ENCODE measurements at places on chromosomes 2 and 18. TPM values are rescaled to one million over a fixed set of nuclear protein-coding genes. Genes with fewer than 3 reads are reported as not detected.

Gene LBX2
- 1.3 TPM for total RNA-seq

Gene AOX1
- 3.0 TPM for total RNA-seq

Gene CYP27A1
- 8.0 TPM for total RNA-seq

Gene HOXD4
- 0.30 TPM for total RNA-seq

Gene STPG4
- 0.32 TPM for total RNA-seq

Gene NDUFS1
- 145 TPM for total RNA-seq
